NCI-H460 (cell line): ENCODE measurements at places on chromosomes 16 and 17. TPM values are rescaled to one million over a fixed set of nuclear protein-coding genes. Genes with fewer than 3 reads are reported as not detected.
A peak's percentile ranks its signal among the peaks of the same experiment; 100 is the strongest.

DNA sequence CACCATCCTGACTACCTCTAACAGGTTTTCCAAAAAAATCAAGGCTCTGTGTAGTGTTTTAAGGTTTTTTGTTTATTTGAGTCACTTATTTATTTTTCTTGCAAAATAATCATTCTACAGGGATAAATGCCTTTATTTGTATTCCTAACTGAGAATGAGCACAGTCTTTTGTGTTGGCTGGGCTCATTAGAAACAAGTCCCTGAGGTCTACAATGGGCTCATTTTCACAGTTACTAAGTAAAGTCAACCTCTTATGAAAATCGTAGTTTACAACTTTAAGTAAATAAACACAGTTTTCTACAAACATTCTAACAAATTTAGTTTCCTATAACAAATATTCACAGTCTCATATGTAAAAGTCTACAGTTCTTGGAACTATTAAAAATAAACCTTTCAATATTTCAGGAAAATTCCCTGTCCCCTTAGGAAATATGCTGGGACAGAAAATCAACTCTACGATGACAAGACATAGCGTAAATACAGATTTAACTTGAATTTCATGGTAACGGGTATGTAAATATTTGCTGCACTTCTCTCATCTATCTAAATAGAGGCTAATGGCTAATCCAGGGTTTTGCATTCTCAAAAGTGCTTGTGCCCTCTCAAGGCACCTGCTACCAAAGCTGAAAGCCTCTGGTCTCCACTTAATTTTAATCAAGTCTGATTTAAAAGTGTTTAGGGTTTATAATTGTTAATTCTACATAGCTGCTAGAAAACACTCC, 31.5 kb upstream of the CDH5 start:
- DNase-seq: no peak

The TMED6 gene
- 0.82 TPM in 1 of 2 replicates, not detected in the other for total RNA-seq

The SLC5A2 gene
- not detected in 2 replicates for total RNA-seq

DNA sequence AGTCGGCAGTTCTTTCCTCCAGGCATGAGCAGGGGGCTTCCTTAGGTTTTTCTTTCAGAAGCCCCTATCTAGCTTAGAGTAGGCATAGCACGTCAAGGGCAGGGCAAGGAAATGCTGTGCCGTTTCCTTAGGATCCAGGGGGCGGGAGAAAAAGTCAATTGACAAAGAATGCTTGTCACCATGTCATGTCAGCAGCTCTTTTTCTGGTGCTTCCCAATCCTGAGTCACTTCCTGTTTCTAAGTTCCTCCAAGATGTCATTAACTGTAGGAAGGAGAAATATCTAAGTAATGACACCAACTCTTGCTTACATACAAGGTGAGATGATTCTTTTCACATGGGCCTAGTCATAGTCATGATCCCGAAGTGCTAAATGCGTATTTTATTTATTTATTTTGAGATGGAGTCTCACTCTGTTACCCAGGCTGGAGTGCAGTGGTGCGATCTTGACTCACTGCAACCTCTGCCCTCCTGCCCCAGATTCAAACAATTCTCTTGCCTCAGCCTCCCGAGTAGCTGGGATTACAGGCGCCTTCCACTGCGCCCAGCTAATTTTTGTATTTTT, 35.2 kb downstream of the GJC1 start:
- peak; percentile 89 for DNase-seq

DNA sequence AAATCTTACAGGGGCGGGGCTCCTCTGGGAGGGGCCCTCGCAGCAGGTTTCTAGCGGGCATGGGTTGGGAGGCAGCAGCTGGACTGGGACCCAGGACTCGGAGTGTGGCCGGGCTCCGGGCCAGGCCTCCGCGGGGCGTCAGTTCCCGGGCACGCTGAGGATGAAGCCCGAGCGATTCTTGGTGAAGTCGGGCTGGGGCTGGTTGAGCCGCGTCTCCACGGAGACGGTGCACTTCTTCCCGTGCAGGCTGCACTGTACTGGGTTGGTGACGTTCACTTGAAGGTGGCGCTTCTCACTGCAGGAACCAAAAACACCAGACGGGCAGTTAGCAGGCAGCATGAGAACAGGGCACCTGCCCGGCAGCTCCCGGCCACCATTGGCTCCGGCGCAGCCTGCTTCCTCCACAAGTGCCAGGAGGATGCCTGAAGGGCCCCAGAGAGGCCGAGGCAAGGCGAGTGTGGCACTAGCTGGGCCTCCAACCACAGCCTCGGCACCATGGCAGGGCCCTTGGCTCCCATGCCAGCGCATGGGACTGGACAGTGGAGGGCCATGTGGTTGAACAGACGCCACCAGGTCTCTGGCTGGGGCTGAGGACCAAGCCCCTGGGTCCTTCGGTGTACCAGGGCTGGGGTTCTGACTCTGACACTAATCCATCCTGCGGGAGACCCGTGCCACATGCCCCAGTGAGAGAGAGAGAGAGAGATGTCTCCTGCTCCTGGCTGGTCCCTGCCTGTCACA, 8.0 kb downstream of the CDK5R1 start:
- DNase-seq: no peak

- no peak for DNase-seq
Measured at GRCh38 chr16:25586826-25587225, 104.9 kb upstream of the HS3ST4 start.

DNA sequence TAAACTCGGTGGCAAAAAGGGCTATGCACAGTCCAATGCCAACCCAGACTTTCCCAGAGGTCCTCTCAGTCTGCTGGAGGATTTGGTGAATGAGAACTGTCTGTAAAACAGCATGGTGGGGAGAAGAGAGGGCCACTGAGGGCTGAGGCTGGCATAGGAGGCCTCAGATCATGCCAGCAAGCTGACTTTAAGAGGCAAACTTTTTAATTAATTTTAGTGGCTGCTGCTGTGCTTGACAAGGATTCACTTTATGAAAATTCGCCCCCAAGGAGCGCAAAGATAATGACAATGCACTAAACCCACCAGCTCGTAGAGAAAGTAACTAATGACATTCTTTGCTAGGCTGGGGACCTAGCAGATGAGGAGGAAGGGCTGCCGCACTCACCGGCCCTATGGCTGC, 15.0 kb downstream of the ABCC12 start:
- DNase-seq: no peak

DNA sequence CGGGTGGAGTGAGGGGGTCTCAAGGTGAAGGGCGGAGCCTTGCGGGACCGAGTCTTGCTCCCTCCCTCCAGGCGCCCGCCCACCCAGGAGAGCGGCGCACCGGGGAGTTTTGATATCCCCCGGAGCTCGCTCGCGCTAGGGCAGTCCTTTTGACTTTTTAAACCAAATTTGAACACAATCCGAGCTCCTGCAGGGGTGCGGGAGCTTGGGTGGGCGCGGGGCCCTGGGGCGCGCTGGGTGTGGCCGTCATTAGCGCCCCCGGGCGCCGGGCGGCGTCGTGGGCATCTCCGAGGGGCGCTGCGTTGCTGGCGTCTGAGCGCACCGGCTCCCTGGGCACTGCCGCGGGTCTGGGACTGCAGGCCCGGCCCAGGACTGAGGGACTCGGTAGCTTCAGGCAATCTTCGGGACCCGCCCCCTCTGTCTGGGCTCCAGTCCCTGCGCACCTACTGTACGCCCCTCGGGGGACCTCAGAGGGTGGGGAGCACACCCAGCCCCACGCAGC, 10.9 kb downstream of the MAF start:
- no peak for DNase-seq

- no peak for DNase-seq
Measured at GRCh38 chr17:28334171-28334570, 1.1 kb downstream of the IFT20 start.

GRCh38 chr17:6532441-6532885, 23.9 kb downstream of the PITPNM3 start:
- DNase-seq: no peak

GRCh38 chr16:57941016-57941664, 29.8 kb downstream of the CNGB1 start:
- no peak for DNase-seq

The KRT39 gene
- not detected in 2 replicates for total RNA-seq

- no peak for DNase-seq
Measured at GRCh38 chr17:77497578-77497934, 356.8 kb downstream of the SEC14L1 start.

GRCh38 chr17:77735566-77736198, 222.8 kb upstream of the TNRC6C start:
- DNase-seq: no peak

- DNase-seq: no peak
Measured at GRCh38 chr17:1083451-1084187, 86.7 kb downstream of the TIMM22 start.

The EFNB3 gene
- total RNA-seq: 0.14 and 0.35 TPM in 2 replicates

- DNase-seq: no peak
Measured at GRCh38 chr16:78562111-78562510, 462.7 kb downstream of the WWOX start.

DNA sequence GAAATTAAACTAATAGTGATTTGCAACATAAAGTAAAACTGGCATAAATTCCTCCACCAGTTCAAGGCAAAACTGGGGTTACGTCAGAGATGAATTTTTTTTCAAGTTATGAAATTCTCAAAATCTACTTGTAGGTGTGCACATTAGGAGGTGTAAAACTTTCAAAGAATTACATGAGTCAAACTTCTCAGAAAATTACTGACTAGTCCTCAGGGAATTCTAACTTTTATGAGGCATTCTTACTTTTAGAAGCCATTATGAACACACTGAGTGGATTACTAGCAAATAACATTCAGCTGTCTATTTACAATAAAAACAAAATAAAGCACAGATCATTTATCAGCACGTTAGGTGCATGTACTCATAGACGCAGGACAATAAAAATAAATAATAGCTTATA, 348.7 kb downstream of the CDH11 start:
- DNase-seq: no peak

The KIF19 gene
- total RNA-seq: not detected in 2 replicates

The ZG16 gene
- not detected in 2 replicates for total RNA-seq

DNA sequence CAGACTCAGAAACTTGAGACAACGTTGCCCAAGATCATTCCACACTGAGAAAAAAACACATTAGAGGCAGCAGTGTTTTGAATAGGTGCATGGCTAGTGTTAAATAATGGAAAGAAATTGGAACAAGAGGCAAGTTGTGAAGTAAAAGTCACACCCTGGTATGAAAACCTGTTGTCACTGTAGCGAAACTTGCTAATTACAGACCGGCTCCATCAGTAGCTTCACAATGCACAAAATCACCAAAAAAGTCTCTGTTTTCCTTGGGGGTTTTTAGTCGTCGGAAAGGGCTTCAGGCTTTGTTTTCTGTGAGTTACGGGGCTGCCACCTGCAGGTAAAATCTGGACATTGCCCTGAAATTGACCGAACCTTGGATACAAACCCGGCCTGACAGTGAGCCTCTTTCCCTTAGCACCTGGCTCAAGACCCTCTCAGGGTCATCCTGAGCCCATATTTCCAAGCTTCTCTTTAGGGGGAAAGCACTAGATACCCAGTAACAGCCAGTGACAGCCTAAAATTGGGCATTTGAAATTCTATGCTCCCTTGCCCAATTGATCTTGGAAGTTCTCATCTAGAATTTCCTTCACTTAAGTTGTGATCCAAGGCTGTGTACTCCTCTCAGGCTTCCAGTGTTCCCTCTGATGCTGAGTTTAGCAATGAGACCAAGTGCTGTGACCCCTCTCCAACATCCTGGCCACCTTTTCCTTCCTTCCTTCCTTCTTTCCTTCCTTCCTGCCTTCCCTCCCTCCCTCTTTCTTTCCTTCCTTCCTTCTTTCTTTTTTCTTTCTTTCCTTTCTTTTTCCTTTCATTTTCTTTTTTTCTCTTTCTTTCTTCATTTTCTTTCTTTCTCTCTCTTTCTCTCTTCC, 7.2 kb upstream of the GRB2 start:
- peak; percentile 70 for DNase-seq

- peak; percentile 9 for DNase-seq
Measured at GRCh38 chr17:65055708-65056638, 567 bp downstream of the GNA13 start.

GRCh38 chr16:71769222-71769621, 39.4 kb downstream of the AP1G1 start:
- no peak for DNase-seq

GRCh38 chr16:9338510-9338909, 247.1 kb downstream of the HAPSTR1 start:
- DNase-seq: no peak

The APOBR gene
- 0.05 TPM in 1 of 2 replicates, not detected in the other for total RNA-seq

DNA sequence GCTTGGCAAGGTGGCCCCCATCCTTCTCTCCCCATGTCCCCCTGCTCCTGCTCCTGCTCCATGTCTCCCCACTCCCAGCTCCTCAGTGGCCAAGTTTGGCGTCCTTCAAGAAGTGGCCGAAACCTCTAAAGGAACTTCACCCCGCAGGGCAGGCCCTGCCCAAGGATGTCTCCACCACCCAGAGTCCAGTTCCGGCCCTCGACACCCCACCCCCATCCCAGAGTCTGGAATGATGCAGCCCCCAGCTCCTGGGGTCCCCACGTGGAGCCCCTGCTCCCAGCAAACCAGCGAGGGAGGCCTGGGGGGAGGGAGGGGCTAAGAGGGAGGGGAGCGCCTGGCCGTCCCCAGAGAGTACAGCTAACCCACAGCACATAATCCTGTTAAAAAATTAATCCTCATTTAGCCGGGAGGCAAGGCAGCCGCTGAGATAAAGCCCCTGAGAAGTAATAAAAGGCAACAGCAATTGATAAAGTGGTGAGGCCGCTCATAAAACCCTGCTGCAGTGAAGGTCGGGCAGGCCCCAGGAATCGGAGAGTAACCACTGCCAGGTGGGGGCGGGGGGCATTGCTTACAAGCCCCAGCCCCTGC, 9.9 kb upstream of the ENPP7 start:
- DNase-seq: no peak

DNA sequence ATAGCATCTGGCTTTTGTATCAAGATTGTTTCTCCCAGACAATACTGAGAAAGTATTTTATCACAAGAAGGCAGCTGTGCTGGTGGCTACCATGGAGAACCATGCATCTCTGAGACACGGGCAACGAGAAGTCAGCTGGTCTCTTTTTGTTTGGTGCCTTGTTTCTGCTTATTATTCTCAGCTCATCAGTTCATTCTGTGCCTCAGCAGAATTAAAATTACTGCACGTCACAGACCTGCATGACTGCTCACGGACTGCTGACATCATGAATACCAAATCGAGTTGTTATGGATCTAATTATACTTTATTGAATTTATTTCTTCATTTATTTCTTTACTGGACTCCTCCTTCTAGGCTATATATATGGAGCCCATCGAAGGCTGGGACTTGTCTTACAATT, 19.0 kb upstream of the PMP22 start:
- DNase-seq: no peak

DNA sequence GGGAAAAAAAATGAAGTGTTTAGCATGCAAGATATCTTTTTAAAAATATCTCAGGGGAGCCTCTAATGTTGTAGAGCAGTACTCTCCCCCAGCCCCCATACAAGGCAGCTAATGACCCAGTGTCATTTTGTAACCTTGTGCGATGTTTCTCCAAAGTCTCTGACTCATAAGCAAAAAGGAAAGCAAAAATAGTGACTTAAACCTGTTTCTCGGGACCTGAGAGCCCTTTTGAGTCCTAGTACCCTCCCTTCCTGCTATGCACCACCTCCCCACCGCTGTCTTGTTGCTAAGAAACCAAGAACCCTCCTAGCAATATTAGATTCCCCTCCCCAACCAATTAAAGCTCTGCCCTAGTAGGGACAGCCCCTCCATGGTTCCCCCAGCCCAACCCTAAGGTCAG, 2.8 kb downstream of the MYCBPAP start:
- DNase-seq: no peak
